Activated B cell treated with CpG ODN at 0.5 μM for 24 hours (primary cell): ENCODE measurements at places on chromosomes 11 and 22.

- no peak for DNase-seq
Observed at GRCh38 chr22:19757140-19757984, 3.2 kb upstream of the TBX1 start.

DNA sequence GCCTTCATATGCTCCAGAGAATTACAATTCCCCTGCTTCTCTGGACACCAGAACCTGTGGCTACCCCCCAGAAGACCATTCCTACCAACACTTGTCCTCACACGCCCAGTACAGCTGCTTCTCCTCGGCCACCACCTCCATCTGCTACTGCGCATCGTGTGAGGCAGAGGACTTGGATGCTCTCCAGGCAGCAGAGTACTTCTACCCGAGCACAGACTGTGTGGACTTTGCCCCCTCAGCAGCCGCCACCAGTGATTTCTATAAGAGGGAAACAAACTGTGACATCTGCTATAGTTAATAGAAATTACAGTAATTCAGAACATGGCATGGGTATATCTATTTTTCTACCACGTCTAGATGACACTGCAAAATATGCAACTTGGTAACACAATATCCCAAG, 9.8 kb downstream of the POU2AF3 start:
- no peak for DNase-seq

DNA sequence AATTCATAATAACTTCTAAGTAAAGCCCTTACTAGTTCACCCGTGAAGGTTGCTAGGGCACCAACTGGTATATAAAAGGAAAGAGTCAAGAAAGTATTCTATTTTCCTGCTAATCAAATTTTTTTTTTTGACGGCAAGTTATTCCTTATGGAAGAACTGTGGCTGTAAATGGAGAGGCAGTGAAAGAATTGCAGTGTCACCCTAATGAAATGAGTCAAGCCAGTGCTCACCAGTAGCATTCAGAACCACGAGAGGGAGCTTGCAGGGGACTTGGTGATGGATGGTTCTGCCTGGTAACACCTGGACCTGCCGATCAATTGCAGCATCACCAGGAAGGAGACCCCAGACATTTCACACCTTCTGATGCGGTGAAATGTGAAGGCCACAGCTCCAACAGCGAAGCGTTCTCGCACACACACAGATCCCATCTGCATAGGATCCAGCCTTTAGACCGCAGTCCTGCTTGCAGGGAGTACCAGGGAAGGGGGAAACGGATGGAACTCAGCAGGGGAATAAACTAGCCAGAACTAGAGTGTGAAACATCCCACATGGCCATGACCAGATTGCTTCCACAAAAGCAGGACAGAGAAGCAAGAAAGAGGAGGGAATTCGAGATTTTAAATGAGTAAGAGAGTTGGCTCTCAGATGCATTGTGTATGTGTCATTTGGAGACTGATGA, 326.2 kb downstream of the TBC1D22A start:
- DNase-seq, result no peak

DNA sequence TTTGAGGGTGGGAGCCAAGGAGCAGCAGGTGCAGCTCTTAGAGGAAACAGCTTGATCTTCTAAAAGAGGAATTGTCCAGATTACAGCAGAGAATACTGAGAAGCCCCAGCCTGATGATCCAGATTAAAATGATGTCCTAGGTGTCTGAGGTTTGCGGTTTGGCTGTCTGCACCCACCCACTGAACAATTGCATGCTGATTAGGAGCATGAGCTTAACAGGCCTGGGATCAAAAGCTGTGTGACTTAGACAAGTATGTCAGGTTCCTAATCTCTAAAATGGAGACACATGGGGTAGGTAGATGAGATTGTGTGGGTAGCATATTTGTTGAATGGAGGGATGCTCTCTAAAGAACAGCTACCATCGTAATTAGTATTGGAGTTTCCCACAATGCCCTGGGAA, 166.8 kb upstream of the SEZ6L start:
- DNase-seq, result no peak

- no peak for DNase-seq
Observed at GRCh38 chr11:112826788-112827187, 134.4 kb upstream of the NCAM1 start.

DNA sequence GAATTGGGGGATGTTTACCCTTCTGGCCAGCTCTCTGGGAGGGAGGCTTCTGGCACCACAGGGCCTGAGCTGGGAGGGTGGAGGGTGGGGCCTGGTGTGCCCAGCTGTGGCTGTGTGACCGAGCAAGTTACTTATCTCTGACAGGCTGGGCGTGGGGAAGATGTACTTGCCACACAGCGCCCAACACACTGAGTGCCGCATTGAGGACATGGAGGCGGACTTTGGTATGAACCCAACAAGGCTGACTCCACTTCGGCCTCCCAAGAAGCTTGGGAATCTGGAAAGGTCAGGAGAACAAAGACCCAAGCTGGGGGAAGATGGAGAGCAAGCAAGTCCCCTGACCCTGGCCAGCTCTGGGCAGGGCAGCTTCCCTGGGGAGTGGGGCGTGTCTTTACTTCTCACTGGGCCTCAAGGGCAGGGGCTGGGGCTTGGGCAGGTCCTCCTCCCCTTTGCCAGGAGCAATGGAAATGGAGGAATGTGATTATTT, 2.4 kb upstream of the MGAT3 start:
- no peak for DNase-seq

- DNase-seq, result no peak
Observed at GRCh38 chr11:76598426-76598839, 72.1 kb downstream of the LRRC32 start.
